ENCODE measurements at places on chromosomes 6 and 20.

- H3K36me3 ChIP-seq = no peaks in the 10 kb centered on the region
- H3K27ac ChIP-seq = peak overlapping the region; percentile 82
- H3K4me3 ChIP-seq = peak overlapping the region; percentile 57
- DNase-seq = peak; percentile 43
These were observed 822 bp downstream of the FOXQ1 start for GRCh38 chr6:1312473-1313367.

DNA sequence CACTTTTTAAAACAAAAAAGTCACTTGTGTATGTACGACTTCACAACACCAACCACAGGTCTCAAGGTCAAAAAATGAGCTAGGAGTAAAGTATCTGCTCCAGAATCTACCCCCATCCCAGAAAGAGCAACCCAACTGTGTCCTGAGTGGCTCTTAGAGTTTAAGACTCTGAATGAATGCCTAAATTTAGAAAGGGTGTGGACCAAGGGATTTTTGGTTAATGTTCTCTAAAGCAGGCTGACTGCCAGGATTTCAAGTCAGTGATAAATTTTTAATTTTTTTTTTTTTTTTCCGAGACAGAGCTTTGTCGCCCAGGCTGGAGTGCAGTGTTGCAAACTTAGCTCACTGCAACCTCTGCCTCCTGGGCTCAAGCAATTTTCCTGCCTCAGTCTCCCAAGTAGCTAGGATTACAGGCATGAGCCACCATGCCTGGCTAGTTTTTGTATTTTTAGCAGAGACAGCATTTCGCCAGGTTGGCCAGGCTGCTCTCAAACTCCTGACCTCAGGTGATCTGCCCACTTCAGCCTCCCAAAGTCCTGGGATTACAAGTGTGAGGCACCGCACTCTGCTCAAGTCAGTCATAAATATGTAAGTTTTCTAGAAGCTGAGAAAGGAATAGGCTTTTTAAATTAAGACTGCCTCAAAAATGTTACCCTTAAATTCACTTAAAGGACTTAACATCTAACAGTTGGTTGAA, 20.2 kb downstream of the STAU1 start:
- peaks cover 73% of the 10 kb centered on the region for H3K4me1 ChIP-seq
- DNase-seq = no peak

GRCh38 chr6:44504301-44504791, 116.8 kb downstream of the CDC5L start:
- no peaks in the 10 kb centered on the region for H3K4me1 ChIP-seq
- H3K27me3 ChIP-seq = peaks cover 3% of the 10 kb centered on the region
- no peak for DNase-seq
- H3K36me3 ChIP-seq = no peaks in the 10 kb centered on the region
- H3K27ac ChIP-seq = no peak overlapping the region
- no peak overlapping the region for H3K4me3 ChIP-seq

- peaks cover 3% of the 10 kb centered on the region for H3K27me3 ChIP-seq
- no peak overlapping the region for H3K4me3 ChIP-seq
- DNase-seq = no peak
- no peak overlapping the region for H3K27ac ChIP-seq
These were observed 35.7 kb downstream of the PDE10A start for GRCh38 chr6:165627366-165627765.

DNA sequence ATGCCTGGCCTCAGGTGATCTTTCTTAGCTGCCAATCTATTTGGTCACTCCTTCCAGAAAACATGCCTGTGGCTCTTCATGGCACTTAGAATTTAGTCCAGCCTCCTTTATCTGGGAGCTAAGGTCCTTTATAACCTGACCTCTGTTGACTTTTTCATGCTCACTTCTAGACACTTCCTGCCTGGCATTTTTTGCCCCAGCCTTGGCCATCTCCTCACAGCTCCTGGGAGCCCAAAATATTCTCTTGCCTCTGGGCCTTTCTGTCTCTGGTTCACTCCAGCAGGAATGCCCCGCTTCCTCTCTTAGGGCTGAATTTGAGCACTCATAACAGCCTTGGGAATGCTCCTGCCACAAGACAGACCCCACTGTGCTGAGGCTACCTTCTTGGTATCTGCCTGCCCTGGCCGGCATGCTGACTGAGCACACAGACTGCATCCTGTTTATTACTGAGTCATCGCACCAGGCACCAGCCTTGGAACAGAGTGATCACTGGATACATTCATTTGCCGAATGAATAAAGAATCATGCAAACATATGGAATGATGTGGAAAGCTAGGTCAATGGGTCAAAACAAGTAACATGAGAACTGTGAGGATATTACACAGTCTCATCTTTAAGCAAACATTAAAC, 5.8 kb upstream of the EEF1E1 start:
- DNase-seq = no peak
- H3K27ac ChIP-seq = no peak overlapping the region
- no peaks in the 10 kb centered on the region for H3K4me1 ChIP-seq
- peaks cover 43% of the 10 kb centered on the region for H3K27me3 ChIP-seq
- H3K4me3 ChIP-seq = no peak overlapping the region
- no peaks in the 10 kb centered on the region for H3K36me3 ChIP-seq

GRCh38 chr6:97423190-97423589, 140.2 kb upstream of the MMS22L start:
- DNase-seq = no peak
- H3K27me3 ChIP-seq = peaks cover 15% of the 10 kb centered on the region
- H3K27ac ChIP-seq = no peak overlapping the region
- H3K4me1 ChIP-seq = no peaks in the 10 kb centered on the region
- H3K4me3 ChIP-seq = no peak overlapping the region
- no peaks in the 10 kb centered on the region for H3K36me3 ChIP-seq

GRCh38 chr20:1010659-1011058, 8.5 kb upstream of the RSPO4 start:
- no peak overlapping the region for H3K4me3 ChIP-seq
- peaks cover 7% of the 10 kb centered on the region for H3K27me3 ChIP-seq
- no peaks in the 10 kb centered on the region for H3K36me3 ChIP-seq
- H3K4me1 ChIP-seq = no peaks in the 10 kb centered on the region
- DNase-seq = no peak

DNA sequence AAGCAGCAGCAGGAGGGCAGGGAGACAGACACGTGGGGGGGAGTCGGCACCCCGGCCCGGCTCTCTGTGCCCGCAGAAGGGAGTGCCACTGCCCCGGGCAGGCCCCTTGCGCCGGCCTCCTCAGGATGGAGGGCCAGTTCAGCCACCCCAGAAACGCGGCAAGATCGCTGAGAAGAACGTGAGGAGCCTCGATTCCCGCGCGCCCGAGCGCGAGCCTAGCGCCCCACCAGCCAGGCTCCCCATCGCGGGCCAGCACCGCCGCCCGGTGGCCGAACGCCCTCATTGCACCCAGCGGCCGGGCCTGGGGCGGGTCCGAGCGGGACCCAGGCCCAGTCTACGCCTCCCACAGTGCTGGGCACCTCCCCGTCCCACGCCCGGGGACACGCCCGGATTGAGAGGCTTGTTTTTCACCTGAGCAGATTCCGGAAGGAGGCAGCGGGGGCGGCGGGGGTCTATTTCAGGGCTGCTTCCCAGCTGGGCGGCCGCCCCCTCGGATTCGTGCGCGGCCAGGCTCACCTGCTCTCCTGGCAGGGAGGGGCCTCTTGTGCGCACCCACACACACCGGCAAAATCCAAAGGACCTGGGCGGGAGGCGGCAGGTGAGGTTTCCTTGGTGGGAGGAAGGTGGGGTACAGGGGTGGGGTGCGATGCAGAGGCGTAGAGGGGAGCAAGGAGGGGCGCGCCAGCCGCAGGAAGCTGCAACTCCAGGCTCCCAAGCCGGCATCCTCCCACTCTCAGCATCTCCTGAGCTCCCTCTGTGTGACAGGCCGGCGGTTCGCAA, 9.0 kb upstream of the GRM4 start:
- no peak overlapping the region for H3K4me3 ChIP-seq
- peaks cover 45% of the 10 kb centered on the region for H3K27me3 ChIP-seq
- no peak overlapping the region for H3K27ac ChIP-seq
- H3K36me3 ChIP-seq = no peaks in the 10 kb centered on the region

GRCh38 chr6:151121900-151122299, 117.9 kb upstream of the AKAP12 start:
- no peak for DNase-seq
- no peak overlapping the region for H3K4me3 ChIP-seq
- peaks cover 13% of the 10 kb centered on the region for H3K4me1 ChIP-seq
- H3K27ac ChIP-seq = no peak overlapping the region
- H3K36me3 ChIP-seq = no peaks in the 10 kb centered on the region

GRCh38 chr6:2876210-2877056, 26.7 kb downstream of the SERPINB9 start:
- H3K27ac ChIP-seq = peak overlapping the region; percentile 95
- peak overlapping the region; percentile 80 for H3K4me3 ChIP-seq
- no peaks in the 10 kb centered on the region for H3K27me3 ChIP-seq
- H3K4me1 ChIP-seq = peaks cover 88% of the 10 kb centered on the region
- H3K36me3 ChIP-seq = peaks cover 10% of the 10 kb centered on the region
- DNase-seq = peak; percentile 49

GRCh38 chr6:31581434-31582229, 592 bp downstream of the LTB start:
- H3K4me1 ChIP-seq = peaks cover 78% of the 10 kb centered on the region
- H3K27ac ChIP-seq = peak overlapping the region; percentile 91
- H3K27me3 ChIP-seq = no peaks in the 10 kb centered on the region
- peak overlapping the region; percentile 97 for H3K4me3 ChIP-seq
- H3K36me3 ChIP-seq = peaks cover 52% of the 10 kb centered on the region

GRCh38 chr6:39819228-39819627, 27.1 kb downstream of the DAAM2 start:
- no peak overlapping the region for H3K27ac ChIP-seq
- no peaks in the 10 kb centered on the region for H3K27me3 ChIP-seq
- H3K4me3 ChIP-seq = no peak overlapping the region
- no peak for DNase-seq
- no peaks in the 10 kb centered on the region for H3K4me1 ChIP-seq

GRCh38 chr6:11685481-11686093, 93.0 kb downstream of the ADTRP start:
- H3K4me1 ChIP-seq = peaks cover 5% of the 10 kb centered on the region
- no peaks in the 10 kb centered on the region for H3K36me3 ChIP-seq
- no peak overlapping the region for H3K4me3 ChIP-seq

DNA sequence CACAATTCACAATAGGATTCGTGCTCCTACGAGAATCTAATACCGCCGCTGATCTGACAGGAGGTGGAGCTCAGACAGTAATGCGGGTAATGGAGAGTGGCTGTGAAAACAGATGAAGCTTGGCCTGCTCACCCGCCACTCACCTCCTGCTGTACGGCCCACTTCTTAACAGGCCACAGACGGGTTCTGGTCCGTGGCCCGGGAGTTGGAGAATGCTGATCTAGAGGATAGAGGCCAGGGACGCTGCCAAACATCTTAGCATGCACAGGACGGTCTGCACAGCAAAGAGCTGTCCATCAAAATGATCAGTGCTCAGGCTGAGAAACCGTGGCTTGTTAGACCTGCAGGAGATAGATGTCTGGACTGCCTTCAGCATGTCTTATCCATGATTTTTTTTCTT, 186.4 kb downstream of the SASH1 start:
- DNase-seq = no peak
- H3K27ac ChIP-seq = no peak overlapping the region
- H3K36me3 ChIP-seq = no peaks in the 10 kb centered on the region
- H3K27me3 ChIP-seq = peaks cover 7% of the 10 kb centered on the region
- H3K4me1 ChIP-seq = peaks cover 17% of the 10 kb centered on the region

GRCh38 chr6:158642097-158642601, 2.4 kb downstream of the DYNLT1 start:
- H3K27ac ChIP-seq = peak overlapping the region; percentile 98
- H3K4me3 ChIP-seq = peak overlapping the region; percentile 94
- peaks cover 77% of the 10 kb centered on the region for H3K4me1 ChIP-seq
- DNase-seq = peak; percentile 28
- peaks cover 69% of the 10 kb centered on the region for H3K36me3 ChIP-seq

GRCh38 chr6:69935079-69935478, 68.7 kb downstream of the COL19A1 start:
- H3K27me3 ChIP-seq = peaks cover 33% of the 10 kb centered on the region
- no peak overlapping the region for H3K4me3 ChIP-seq
- H3K36me3 ChIP-seq = no peaks in the 10 kb centered on the region
- H3K4me1 ChIP-seq = no peaks in the 10 kb centered on the region
- no peak overlapping the region for H3K27ac ChIP-seq

GRCh38 chr20:62685781-62686555, 22.7 kb upstream of the NTSR1 start:
- no peak for DNase-seq
- peaks cover 9% of the 10 kb centered on the region for H3K27me3 ChIP-seq

DNA sequence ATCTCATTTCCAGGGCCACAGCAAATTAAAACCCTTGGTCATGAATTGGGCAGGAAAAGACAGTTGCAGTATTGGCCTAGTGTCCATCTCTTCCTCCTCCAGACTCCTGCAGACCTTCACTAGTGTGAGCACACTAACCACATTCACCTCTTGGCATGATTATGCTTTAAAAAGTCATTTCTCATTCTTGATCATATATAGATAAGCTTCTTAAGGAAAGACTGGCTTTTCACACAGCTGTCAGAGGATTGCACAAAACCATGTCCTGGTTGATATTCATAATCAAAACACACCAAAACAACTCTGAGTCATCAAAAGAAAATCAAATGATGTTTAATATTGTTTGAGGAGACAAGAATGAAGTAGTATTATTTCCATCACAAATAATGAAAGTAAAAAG, 52.1 kb downstream of the TMEM200A start:
- no peak for DNase-seq
- H3K27ac ChIP-seq = no peak overlapping the region
- H3K4me1 ChIP-seq = peaks cover 4% of the 10 kb centered on the region
- H3K36me3 ChIP-seq = no peaks in the 10 kb centered on the region
- H3K27me3 ChIP-seq = peaks cover 3% of the 10 kb centered on the region
- no peak overlapping the region for H3K4me3 ChIP-seq

DNA sequence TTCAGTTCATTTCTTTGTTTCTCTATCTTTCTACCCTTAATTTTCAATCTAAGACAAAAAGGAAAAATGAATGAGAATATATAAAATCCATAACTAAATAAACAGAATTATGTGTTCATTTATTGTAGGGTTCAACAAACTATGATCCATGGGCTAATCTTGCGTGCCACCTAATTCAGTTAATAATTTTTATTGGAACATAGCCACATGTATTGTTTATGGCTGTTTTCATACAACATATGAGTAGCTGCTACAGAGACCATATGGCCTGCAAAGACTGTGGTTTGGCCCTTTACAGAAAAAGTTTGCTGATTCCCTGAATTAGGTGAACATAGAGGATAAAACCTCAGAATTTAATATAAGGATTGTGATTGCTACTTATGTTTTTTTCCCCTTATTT, 21.8 kb downstream of the SENP6 start:
- H3K36me3 ChIP-seq = peaks cover 59% of the 10 kb centered on the region
- no peak overlapping the region for H3K4me3 ChIP-seq
- H3K27ac ChIP-seq = no peak overlapping the region
- no peak for DNase-seq
- peaks cover 35% of the 10 kb centered on the region for H3K4me1 ChIP-seq
- H3K27me3 ChIP-seq = no peaks in the 10 kb centered on the region

Measured in activated T-cell treated with anti-CD3 and anti-CD28 coated beads, Interleukin-2, amount 50 U/mL, for 24 hours (primary cell).